LNCaP clone FGC (cell line): ENCODE measurements at places on chromosomes 5 and 9.
A peak's percentile ranks its signal among the peaks of the same experiment; 100 is the strongest.

DNA sequence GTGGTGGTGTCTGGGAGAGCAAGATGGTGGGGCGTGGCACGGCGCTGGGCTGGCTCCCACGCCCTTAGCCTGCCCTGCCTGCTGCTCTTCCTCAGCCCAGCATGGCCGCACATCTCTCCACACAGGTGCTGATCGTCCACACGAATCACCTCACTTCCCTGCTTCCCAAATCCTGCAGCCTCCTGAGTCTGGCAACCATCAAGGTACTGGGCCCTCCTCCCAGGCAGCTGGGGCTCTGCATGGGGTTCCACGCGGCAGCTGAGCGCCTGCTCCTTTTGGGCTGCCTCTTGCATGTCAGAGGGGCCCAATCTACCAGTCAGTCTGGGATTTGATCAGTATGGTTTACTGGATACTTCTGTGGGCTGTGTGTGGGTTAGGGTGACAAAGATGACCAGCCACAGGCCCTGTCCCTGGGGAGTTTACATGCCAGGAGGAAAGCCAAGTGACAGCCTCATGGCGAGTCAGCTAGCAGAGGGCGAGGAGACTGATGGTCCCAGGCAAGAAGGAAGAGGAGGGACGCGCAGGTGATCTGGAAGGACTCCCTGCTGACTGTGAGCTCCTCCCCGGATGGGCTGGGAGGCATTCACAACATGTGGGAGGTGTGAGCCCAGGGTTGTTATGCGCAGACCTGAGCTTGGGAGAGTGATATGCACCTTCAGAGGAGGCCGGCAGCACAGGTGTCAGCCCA lies 6.0 kb downstream of the LRSAM1 start:
- no peak for DNase-seq

DNA sequence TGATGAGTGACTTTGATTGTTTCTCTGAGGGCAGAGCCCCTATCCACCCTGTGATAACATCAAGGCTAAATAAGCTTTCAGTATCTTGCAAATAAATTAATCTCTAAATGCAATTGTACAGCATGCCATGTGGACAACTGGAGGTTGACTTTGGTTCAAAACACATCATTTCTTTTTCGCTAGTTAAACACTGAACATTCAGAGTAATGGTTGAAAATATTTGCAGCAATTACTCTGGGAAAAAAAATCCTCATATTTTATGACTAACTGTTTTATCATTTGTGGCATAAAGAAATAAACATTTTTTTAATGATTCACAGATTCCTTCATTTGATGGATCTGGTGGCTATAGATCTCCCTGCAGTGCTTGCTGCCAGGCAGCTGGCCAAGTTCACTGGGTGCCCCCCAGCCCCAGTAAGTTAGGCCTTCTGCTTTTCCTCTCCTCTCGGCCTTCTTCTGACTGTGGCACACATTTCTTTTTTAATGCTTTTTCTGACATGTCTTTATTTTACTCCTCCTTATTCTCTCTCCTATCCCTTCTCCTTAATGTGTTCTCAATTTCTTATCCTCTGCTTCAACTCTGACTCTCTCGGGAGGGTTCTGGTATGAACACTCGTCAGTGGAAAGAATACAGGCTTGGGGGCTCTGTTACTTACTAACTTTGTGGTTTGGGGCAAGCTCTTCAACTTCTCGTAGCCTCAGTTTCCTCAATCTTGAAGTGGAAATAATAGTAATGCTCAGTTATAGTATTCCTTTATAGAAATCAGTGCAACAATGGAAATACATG lies 69.6 kb downstream of the ADAMTSL1 start:
- no peak for DNase-seq

GRCh38 chr9:98342820-98343210 lies 87.4 kb upstream of the TBC1D2 start:
- DNase-seq, result no peak

DNA sequence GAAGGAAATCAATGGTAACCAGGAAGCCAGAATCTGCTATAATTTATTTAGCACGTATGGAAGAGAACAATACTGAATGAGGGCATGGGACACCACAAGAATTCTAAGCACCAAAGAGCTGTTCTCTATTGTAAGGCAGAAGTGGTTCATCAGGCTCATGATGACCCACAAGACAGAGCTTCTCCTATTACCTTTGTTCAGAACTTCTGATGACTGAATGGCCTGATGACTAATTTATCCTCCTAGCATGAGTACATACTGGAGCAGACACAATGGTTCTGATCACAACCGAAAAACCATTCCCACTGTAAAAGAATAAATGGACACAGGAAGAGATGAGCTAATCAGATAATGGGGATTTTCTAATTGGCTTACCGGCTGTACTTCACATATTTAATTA lies 329.8 kb upstream of the PDE4D start:
- no peak for DNase-seq

- no peak for DNase-seq
These were observed 18.4 kb upstream of the TCF7 start for GRCh38 chr5:134095887-134096589.

DNA sequence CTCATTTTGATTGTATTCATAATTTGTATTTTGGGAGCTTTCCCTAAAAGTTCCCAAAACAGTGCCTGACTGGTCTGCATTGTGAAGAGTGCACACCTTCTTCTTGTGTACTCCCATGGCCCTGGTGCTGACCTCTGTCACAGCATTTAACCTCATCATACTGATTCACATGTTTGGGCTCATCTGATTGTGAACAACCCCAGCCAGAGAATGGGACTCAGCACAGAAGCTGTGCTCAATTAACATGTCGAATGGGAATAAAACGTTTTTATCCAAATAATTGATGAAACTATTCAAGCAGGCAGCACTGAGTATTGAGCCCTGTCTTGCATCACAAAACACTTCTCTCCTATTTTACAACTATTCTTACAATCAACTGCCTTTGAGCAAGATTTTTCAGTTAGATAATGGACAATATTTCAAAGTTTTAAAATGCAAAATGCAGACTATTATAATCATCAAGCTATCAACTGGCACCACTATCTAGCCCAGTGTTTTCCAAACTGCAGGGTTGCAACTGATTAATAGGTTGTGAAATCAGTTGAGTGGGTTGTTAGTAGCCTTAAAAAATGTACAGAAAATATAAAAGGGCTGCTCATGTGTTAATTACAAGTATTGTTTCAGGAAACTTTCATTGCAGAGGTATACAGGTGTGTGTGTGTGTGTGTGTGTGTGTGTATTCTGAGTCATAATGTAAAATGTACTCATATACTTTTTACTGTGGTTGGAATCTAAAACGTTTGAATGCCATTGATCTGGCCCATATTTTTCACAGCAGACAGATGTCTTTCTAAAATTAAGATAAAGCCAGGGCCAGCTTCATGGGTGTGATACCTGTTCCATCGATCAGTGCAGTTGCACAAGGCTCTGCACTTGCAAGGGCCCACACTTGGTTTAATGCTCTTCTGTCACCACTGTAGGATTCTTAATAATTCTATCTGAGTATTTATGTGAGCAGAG lies 190.5 kb downstream of the PIK3R1 start:
- DNase-seq, result no peak

- DNase-seq, result no peak
These were observed 25.0 kb downstream of the SKP1 start for GRCh38 chr5:134151723-134152122.

GRCh38 chr9:126613651-126614050 lies at the start of gene LMX1B:
TSS of gene LMX1B (plus strand) at chr9:126613928. CDS start at chr9:126614450, 522 bp downstream.
- DNase-seq, result peak; percentile 55

GRCh38 chr5:135110785-135111596 lies 77.0 kb upstream of the PITX1 start:
- no peak for DNase-seq

DNA sequence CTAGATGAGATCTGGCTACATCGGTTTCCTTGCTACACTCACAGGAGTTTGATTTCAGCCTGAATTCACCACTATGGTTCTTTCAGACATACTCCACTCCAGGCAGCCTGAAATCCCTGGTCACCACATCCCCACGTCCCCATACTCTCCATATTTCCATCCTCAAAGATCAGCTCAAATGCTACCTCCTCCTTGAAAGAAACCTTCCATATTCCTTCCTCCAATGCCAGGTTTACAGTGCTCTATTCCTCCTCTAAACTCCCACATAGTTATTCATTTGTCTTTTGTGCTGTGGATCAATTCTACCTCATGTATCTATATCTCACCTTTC lies 151.7 kb downstream of the GLIS3 start:
- no peak for DNase-seq

DNA sequence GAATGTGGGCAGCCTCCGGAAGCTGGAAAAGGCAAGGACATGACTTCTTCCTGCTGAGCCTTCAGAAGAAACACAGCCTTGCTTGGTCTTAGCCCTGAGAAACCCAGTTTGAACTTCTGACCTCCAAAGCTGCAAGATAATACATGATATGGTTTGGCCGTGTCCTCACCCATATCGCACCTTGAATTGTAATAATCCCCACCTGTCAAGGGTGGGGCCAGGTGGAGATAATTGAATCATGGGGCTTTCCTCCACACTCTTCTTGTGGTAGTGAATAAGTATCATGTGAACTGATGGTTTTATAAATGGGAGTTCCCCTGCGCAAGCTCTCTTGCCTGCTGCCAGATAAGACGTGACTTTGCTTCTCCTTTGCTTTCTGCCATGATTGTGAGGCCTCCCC lies 310.9 kb downstream of the PSAT1 start:
- DNase-seq, result no peak

DNA sequence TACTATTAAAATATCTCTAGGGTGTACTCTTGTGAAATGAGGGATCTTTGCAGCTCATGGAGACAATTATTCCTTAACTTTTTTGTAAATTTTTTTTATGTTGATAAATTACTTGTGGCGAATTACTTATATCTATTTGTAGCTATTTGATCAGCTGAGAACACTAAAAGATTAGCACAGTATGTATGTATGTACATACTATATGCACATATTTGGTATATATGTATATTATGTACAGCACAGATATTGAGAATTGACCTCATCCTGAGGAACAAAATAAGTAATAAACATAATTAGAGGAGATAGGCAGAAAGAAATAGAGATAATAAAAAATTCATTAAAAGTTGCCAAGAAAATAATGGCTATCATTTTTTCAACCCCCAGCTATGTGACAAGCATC lies 11.8 kb downstream of the CDKN2A start:
- no peak for DNase-seq

GRCh38 chr9:115615000-115615401 lies 497.0 kb upstream of the TNC start:
- no peak for DNase-seq

DNA sequence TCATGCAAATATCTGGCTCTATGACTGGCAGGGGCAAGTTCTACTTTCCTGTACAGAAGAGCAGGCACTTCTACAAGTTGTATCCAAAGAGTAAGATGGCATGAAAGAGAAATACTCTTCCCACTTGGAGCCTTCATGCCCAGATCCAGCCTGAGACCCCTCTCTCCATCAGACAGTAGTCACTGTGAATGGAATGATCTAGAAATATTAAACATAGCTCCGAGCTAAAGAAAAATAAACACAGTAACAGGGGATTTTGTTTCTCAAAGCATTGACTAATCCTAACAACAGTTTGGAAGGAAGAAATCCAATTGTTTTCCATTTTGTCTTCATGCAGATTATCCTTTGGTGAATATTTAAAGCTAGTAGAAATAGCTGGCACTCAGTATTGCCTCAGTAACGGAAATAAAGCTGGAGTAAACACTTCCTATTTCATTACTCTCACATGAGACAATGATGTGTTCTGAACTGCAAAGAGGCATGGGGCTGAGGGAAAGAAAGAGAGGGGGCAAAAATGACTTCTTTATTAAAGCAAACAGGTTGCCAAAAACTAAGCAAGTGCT lies 100.0 kb downstream of the SEMA5A start:
- DNase-seq, result no peak

- no peak for DNase-seq
These were observed 1267.5 kb upstream of the CDH9 start for GRCh38 chr5:28305891-28306290.

DNA sequence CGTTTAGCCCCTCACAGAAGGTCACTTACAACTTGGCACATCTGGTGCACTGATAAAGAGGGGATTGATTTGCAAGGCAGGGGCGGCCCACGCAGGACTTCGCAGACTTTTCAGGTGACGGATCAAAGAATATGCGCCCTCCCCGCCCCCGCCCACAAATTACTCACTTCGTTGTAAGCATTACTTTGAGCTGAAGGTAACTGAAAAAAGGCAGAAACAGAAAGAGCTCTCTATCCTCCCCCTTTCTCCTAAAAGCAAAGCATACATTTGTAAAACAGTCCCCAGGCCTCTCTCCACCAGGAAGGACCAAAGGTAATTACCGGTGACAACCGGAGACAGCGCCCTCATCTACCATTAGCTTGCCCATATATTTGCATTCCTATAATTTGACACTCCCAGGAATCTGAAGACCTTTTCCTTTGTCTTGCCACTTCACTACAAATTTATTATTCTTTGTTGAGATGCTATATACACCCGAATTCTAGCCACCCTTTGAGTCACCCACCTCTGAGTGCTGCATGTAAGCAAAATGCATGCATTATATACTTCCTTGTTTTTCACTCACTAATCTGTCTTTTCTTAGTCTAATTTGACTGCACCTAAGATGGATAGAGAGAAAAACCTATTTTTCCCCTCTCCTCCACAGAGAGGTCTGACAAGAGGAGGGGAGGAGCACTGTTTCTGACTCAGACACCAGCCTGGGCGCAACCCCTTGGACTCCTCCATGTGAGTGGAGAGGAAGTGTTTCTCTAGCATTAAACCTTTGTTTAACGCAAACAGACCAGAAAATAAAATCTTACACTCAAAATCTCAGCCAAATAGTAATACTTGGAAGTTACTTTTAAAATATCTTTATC lies 74.7 kb upstream of the SPIN1 start:
- DNase-seq, result no peak

DNA sequence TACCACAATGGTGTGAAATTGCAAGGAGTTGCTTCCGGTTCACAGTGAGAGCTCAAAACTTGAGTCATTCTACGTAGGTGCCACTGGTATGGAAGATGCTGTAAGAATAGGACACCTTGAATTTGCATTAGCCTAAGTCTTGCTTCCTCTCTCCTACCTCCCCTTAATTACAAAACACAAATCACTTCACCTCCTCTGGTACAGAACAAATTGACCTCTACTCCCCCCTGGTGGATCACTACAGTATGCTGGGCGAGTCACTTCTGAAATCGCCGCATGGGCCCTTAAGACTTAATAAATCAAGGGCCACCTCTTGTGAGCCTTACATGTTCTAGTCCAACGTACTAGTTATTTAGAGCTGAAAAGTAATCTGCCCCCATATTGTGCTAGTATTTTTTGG lies 145.3 kb upstream of the SMARCA2 start:
- DNase-seq, result no peak

- no peak for DNase-seq
These were observed 276.9 kb downstream of the SEMA5A start for GRCh38 chr5:9269014-9269413.

DNA sequence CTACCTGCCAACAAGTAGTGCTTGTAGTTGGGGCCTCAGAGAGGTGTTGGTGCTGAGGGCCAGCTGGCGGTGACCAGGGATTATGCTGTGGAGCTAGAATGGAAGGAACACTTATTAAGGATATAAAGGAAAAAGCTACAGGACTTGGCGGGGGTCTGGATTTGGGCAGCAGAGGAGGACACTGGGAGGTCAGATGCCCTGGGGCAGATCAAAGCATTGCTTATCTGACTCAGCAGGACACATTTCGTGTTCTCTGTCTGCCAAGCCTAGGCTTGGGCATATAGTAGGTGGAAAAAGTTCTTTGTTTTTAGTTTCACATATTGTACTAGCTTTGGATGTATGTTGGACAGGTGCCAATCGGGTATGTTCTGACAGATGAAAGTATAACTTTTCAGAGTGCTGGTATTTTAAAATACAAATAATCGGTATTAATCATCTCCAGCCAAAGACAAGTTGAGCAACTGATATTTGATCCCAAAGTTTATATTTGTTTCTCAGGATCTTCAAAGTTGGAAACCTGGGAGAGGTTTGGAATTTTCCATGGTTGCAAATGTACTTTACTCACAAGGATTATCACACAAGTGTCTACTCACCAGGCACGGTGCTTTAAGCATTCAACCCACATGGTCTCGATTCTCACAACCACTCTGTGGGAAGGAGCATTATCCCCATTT lies 69.4 kb downstream of the IQGAP2 start:
- DNase-seq, result no peak
